ENCODE measurements at places on chromosomes 3 and 15. TPM values are rescaled to one million over a fixed set of nuclear protein-coding genes. Genes with fewer than 3 reads are reported as not detected.
A peak's percentile ranks its signal among the peaks of the same experiment; 100 is the strongest.

- DNase-seq: no peak
Observed at GRCh38 chr3:46141813-46142212, 66.3 kb downstream of the CCR1 start.

Gene CCDC33
- total RNA-seq: not detected

- no peak for DNase-seq
Observed at GRCh38 chr3:6281662-6282061, 579.3 kb upstream of the GRM7 start.

Gene CPEB1
- 1.6 TPM for total RNA-seq

Gene AADACL2
- total RNA-seq: not detected

DNA sequence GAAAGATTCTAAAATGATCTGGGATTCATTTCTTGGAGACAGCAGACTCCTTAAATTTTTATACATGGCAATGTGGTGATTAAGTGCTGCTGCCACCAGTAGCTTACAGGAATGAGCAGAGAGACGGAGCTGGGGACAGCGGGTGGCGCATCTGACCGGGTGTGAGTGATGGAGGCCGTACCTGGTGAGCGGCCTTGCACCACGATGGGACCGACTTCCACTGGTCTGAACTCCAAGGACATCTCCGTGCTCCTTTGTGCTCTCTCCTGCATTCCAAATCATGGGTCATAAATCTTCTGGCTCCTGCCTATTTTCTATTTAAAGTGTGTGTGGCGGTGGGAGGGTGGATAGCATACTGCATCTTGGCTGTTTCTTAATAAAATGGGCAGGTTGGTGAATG lies 262.6 kb downstream of the ABHD5 start:
- DNase-seq: no peak

DNA sequence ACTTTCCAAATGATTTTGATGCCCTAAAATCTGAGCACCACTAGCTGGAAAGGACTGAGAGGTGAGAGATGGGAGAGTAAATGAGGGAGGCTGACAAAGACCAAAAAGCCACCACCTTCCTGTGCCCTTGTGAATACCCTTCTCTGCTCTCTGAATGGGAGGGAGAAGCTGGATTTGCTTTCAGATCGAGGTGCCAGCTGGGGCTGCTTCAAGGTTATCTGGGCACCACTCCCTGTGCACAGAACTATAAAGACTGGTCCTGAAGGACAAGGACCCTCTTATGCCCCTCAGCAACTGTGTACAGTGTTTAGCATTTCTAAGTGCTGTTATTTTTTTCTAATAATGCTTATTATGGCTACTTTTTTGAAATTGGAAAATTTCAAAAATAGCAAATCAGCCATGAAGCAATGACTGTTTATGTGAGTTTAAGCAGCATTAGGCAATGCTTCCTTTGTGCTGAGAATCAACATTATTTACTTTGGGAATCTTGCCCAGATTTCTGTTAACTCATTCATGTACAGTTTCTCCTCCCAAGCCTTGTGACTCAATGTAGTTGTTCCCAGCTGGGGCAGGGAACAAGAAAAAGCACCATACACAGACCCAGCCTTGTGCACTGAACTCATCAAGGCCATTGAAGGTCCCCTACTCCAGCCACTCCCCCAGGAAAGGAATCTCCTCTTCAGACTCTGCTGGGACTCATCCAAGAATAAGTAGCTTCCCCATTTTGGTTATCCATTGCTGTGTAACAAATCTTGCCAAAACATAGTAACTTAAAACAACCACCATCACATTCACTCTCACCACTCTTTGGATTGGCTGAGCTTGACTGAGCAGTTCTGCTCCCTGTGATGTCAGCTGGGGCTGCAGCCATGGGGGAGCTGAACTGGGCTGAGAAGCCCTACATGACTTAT lies 37.3 kb upstream of the CDV3 start:
- DNase-seq: no peak

DNA sequence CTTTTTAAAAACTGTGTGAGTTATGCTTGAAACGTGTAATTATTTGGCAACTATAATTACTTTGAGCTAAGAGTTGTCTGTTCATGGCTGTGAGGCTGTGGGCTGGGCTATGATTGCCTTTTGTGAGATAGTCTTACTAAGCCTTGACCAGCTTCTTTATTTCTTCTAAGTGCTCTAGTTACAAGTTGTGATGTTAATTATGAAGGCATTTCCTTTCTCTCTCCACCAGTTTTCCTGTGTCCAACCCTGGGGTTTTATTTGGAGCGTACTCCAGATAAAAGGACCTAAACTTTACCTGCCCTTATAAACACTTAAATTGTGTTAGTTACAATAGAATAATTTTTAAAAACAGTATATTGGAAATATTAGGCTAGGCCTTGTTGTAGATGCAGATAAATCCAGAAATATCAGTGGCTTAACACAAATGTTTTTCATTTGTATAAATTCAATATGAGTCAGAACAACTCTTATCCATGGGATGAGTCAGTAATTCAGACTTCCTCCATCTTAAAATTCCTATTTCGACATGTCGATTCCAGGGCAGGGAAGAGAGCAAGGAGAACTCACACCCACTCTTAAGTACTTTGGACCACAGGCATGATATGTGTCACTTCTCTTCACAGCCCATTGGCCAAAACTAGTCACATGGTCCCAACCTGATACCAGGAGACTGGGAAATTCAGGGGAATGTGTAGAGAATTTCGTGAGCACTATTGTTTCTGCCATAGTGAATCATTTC lies 17.0 kb downstream of the TMEM62 start:
- DNase-seq: no peak

DNA sequence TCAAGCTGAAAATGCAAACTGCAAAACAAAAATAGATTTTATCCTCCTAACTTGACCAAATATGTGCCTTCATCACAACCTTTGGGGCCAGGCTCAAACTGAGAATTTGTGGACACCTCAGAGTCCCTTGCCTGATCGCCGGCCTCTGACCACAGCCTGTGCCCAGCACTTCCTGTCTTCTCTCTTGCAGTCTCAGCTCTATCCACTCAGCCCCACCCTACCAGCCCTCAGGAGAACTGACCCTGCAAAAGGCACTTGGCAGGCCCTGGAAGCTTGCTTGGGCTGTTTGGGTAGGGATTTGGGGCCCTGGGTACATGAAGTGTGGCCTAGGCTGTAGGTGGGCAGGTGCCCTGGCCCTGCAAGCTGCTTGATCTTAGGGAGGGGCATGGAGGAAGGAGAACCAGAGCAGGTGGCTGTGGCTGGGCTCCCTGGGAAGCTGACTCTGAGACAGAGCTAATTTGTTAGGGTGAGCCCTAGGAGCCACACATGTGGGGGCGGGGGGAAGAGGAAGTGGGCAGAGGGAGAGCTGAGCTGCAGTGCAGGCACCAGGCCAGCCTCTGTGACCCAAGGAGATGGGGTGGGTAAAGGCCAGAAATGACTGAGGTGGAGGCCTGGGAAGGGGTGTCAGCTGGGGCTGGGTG lies 8.6 kb downstream of the CLEC3B start:
- peak; percentile 90 for DNase-seq

- DNase-seq: no peak
Observed at GRCh38 chr15:85003593-85004312, 22.1 kb downstream of the PDE8A start.

Gene STRA6
- 0.42 TPM for total RNA-seq

Gene EPHA6
- total RNA-seq: 1.2 TPM

Gene TFRC
- total RNA-seq: 199 TPM

GRCh38 chr3:194040516-194041273 lies 95.3 kb upstream of the HES1 start:
- DNase-seq: no peak

- no peak for DNase-seq
Observed at GRCh38 chr15:23645371-23646164, 2.1 kb downstream of the MAGEL2 start.

GRCh38 chr3:127027061-127027735 lies 44.3 kb downstream of the PLXNA1 start:
- DNase-seq: no peak

GRCh38 chr3:17065315-17065714 lies 180.6 kb downstream of the PLCL2 start:
- no peak for DNase-seq

DNA sequence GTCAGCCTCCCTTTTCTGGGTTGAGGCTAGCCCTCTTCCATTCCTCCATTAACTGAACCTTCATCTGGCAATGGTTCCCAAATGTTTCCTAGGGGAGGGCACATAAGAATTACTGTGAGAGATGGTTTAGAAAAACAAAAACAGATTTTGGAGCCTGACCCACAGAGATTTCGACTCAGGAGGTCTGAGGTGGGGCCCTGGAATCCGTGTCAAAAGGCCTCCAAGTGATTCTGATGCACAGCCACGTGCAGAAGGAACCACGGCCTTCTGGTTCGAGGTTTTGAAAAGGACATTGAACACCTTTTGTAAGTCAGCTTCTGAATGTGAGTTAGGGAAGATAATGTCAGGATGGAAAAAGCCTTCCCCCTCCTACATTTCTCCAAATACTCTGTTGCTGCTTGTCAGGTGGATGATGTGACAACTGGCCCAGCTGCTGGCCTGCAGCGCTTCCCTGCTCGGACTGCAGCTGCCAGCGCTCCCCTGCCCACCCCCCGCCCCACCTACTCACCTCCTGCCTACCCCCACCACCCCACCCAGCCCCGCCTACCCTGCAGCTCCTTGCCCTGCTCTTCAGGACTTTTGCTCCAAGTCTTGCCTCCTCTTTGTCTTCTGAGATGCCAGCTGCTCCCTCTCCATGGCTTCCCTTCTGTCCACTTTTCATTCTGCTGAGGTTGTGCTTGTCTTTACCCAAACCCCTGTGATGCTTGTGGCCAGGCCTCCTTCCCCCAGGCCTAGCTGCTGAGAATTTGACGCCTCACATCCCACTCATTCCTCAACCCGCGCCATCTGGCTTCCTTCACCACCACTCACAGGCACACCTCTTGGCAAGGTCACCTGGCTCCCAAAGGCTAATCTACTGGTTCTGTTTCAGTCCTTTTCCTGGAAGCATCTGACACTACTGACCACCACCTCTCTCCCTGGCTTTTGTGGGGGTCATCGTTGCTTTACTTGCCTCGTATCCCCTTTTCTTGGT lies 6.6 kb downstream of the EHD4 start:
- peak; percentile 77 for DNase-seq

DNA sequence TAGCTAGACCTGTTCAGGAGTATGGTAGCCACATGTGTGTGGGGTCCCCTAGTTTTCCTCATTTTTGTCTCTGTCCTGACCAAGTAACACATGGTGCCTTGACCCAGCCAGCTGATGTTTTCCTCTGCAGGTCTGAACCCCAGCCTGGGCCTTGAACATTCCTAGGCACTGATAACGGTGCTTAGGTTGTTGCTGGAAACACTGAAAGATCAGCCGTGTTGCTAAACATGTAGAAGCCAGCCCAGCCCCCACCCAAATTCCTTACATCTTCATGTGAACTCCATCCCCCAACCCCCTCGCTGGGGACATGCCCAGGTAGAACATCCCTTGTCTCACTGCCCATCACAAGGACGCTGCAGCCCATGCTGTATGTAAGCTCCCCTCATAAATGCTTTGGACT lies 18.7 kb downstream of the RTP3 start:
- no peak for DNase-seq

Gene CD200R1
- total RNA-seq: 0.95 TPM

Gene ACVR2B
- 5.0 TPM for total RNA-seq

GRCh38 chr15:61582092-61582491 lies 353.0 kb upstream of the RORA start:
- no peak for DNase-seq

GRCh38 chr15:58762731-58763130 lies 8.4 kb upstream of the MINDY2 start:
- DNase-seq: no peak

Gene FAM174B
- 11.1 TPM for total RNA-seq

- no peak for DNase-seq
Observed at GRCh38 chr15:28273873-28274610, 47.9 kb downstream of the HERC2 start.

Gene PDE12
- total RNA-seq: 12.5 TPM

Gene MUC13
- not detected for total RNA-seq

DNA sequence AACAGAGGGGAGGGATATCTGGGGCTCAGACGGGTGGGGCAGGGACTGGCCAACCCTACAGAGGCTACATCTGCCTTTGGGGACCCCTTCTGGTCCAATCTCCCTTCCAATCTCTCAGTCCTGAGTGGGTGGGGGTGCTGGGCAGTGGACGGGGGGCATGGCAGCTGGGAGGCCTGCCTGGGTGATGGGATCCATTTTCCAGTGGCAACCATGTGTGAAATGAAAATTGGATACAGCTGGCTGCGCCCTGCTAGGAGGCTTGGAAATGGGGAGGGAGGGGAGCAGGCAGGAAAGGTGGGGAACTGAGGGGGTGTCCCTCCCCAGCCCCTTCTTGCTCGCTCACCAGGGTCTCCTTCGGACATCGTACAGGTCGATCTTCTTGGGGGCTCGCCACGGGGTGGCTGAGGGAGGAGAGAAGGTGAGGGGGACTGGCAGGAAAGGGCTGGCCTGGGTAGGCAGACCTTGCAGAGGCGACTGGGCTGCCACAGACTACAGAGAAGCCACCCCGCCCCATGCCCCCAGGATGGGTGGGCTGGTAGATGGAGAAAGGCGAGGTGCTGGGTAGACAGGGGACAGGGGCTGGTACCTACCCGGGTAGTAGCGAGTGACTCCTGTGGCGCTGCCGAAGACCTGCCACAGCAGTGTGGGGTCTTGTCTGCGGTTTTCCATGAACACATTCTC lies 21.2 kb upstream of the TMEM115 start:
- no peak for DNase-seq

DNA sequence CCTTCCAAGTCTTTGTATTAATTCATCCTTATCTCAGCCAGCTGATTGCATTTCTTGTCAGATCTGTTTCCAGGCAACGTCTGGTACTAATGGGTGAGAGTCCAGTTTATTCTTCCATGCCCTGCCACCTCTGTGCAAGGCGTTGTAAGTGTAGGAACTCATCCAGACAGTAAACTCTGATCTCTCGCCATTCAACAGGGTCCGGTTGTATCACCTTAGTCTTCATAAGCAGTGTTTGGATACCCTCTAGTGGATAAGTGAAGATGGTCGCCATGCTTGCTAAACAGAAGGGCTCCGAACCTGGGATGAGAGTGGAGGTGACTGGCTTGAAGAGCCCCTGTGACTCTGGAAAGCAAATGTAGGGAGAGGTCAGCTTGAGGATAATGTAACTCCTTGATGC lies 51.6 kb upstream of the CMTM7 start:
- DNase-seq: no peak

GRCh38 chr3:80970292-80970691 lies 791.2 kb downstream of the GBE1 start:
- no peak for DNase-seq

Gene GCSAM
- not detected for total RNA-seq

DNA sequence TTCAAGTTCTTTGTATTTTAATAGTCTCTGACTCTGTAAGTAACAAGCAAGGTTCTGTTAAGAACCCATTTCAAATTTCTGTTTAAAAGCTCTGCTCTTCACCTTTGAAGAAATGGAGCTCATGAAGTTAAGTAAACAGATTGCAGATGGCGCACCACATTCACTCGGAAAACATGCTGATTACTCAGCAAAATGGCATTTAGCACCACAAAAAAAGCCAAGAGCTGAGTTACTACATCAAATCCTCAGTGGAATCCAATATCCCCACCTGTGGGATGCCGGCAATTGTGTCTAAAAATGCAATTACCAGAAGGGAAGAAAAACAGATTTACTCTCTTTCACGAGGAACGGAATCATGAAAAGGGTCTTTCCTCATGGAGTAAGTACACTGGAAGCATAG lies 758.0 kb downstream of the NTRK3 start:
- DNase-seq: no peak

GRCh38 chr3:194100856-194101390 lies 35.0 kb upstream of the HES1 start:
- DNase-seq: no peak
